ENCODE measurements at places on chromosomes 3 and 15.

DNA sequence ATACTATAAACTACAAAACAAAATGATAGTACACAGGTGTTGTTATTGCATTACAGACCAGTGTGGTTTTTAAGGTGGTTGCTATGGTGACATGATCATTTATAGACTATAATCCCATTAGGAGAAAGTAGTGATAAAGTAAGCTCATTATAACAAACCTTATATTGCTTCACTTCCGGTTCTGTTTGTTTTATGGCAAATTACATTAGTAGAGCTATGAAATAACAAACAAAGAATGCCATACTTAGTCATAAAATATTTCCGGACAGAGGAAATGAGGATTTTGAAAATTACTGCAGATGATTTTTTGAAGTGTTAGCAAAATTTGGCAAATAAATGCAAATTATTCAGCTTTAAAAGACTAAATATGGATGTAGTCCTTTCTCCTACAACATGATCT, 640.4 kb upstream of the ARPP21 start:
- DNase-seq, result no peak

DNA sequence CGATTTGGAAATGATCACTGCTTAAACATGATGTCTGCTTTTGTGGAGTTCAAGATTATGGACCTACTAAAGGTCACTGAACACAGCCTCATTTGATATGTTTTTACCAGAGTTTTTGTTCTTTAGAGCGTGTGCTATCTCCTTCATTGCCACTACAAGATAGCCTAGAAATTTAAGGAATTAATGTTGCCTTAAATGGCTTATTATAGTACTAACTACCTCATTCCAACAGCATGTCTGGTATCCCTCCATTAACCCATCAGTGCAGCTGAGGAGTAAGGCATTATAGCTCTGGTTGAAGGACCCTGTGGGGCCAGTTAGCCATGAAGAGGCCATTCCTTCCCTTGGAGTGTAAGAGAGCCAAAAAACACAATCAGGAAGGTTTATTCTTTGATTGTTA, 2.3 kb upstream of the FAM43A start:
- no peak for DNase-seq

DNA sequence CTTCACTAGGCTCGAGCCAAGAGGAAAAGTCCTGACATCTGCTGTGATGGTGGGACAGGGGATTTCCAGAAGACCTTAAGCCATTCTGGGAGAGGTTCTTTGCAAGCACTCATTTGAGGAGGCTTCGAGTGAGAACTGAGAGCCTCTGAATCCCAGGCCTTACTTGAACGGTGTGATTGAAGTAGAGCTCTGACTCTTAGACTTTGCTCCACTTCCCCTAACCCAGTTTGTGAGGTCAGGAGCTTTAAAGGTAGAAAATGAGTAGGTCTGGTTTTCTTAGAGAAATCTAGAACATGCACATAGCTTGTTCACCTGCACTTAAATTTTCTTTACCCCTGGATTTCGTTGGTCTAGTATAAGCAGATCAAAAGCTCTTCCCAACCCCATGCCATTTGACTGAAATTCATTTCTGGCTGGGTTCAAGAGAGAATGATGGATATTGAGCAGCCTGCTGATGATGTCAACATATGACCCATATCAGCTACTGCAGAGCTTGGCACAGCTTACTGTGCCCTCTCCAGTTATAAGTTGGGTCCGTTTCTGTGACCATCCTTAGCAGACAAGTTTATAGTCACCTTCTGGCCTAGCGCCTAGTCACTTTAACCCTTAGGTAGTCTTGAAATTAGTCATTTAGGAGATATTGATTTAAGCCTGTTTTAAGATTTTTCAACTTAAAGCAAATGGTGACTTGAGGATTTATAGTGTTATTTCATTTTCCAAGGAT, 229.2 kb upstream of the CHRM5 start:
- DNase-seq, result no peak

DNA sequence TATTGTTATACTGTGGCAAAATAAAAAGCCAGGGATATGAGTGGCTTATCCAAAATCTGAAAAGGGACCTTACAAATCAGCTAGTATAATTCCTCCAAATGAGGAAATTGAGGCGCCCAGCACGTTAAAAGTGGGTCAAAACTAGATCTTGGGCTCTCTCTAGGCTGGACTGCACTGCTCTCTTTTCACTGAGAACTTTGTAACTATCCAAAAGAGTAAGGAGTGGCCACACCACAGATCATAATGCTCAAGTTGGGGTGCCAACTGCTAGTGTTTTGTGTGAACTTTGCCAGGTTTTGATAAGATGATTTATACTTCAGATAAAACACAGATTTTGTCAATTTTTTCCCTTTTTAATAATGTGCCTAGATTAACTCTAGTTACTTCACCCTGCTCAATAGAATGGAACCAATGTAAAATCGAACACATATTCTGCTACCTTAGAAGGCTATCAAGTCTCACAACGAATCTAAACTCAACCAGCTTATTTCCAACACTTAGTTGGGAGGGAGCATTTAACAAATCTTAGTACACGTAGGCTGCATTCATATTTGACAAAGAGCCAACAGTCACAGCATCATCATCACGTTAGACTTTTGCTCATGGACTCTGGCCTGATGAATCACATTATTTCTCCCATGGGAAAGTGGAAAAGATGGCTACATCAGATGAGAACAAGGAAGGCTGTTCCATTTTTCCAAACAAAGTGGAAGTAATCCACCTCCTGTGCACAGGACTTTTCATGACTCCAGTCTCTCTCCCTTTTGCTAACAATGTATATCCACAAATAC, 64.4 kb downstream of the ABI3BP start:
- no peak for DNase-seq

GRCh38 chr3:8470801-8471200, 30.8 kb upstream of the LMCD1 start:
- DNase-seq, result no peak

DNA sequence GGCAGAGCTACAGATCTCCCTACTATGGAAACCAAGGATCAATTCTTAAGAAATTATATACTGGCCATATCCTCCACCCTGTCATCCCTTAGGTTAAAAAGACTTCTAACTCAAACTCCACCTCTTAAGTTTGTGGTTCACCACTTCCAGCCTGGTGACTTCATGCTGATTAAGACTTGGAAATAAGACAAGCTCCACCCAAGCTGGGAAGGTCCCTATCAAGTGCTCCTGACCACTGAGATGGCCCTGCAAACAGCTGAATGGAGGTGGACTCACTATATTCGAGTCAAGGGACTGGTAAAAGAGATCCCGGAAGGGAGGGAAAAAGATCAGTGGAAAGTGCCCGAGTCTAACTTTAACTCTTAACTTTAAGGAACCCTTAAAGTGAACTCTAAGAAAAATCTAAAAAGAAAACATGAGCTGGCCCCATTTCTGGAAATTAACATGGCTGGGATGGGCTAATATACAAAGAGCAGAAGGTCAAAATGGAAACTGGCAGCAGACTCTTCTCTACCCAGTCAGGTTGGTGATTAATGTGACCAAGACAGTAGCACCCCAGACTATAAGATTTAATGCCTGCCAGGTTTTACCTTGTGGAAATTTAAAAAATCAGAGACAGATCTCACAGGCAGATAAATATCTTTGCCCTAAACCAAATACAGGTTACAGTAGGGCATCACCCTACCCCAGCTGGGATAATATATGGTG, 43.9 kb downstream of the PPCDC start:
- no peak for DNase-seq

GRCh38 chr15:45333550-45333949, 44.8 kb downstream of the GATM start:
- no peak for DNase-seq

GRCh38 chr15:57544848-57545480, 46.7 kb upstream of the MYZAP start:
- DNase-seq, result no peak

- no peak for DNase-seq
Measured at GRCh38 chr3:147572970-147573340, 163.8 kb downstream of the ZIC1 start.
